ENCODE measurements at places on chromosomes 2 and 18.

DNA sequence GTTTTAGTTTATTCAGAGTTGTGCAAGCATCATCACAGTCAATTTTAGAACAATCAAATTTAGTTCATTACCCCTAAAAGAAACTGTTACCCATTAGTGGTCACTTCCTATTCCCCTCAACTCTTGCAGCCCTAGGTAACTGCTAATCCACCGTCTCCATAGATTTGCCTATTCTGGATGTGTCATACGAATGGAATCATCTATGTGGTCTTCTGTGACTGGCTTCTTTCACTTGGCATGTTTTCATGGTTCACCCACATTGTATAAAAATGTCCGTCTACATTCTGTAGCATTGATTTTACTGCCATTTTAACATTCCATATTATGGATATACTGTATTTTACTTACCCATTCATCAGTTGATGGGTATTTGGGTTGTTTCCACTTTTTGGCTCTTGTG is 5.3 kb upstream of the CEP68 start:
- no peak for DNase-seq

DNA sequence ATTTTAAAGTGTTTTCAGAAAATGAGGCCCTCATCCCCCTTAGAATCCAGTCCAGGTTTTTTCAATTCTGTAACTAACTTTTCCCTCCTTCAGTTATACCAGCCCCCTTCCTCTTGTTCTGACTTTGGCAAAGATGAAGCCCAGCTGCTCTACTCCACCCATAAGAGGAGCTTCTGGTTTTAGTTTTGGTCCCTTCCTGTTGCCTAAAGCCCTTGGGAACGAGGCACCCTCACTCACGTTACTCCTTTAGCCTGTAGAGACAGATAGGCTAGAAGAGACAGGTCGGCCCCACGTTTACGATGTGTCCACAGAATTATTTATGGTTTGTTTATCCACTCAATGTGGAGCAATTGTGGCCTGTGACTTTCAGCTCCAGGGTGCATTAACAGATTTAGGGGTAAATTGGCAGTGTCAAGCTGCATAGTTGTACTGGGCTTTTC is 454.2 kb upstream of the TNP1 start:
- DNase-seq = no peak

DNA sequence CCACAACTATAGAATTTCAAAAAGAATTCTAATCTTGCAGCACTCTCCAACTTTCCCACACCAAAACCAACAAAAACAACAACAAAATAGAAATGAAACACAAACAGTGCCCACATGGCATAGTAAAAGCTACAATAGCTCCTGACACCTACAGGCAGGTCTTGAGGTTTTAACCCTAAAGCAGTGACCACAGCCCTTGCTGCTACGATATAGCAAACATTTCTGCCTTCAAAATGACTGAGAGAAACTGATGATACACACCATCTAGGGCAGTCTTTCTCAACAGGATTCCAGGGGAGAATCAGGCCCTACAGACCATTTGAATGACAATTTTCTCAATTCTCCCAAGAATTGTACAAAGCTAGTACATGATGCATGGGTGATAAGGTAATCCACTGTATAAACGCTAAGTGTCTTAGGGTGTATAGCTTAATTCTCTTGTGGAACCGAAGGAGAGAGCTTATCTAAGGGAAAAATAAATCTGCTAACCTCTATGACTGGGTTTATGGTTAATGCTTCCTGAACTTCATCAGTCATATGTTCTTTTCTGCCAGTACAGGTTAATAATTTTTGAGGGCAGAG is 46.5 kb downstream of the TRAK2 start:
- no peak for DNase-seq

DNA sequence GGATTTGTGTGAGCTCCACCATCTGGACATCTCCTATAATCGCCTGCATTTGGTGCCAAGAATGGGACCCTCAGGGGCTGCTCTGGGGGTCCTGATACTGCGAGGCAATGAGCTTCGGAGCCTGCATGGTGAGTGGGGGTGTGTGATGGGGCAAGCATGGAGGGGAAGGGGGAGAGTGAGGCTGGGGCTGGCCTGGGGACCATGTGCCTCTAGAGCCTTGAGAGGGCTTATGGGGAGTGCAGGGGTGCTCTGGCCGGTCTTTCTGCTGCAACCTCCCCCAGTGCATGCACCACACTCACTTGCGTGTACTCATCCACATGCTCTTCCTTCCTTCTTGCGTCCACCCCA is 7.9 kb downstream of the STK11IP start:
- no peak for DNase-seq

DNA sequence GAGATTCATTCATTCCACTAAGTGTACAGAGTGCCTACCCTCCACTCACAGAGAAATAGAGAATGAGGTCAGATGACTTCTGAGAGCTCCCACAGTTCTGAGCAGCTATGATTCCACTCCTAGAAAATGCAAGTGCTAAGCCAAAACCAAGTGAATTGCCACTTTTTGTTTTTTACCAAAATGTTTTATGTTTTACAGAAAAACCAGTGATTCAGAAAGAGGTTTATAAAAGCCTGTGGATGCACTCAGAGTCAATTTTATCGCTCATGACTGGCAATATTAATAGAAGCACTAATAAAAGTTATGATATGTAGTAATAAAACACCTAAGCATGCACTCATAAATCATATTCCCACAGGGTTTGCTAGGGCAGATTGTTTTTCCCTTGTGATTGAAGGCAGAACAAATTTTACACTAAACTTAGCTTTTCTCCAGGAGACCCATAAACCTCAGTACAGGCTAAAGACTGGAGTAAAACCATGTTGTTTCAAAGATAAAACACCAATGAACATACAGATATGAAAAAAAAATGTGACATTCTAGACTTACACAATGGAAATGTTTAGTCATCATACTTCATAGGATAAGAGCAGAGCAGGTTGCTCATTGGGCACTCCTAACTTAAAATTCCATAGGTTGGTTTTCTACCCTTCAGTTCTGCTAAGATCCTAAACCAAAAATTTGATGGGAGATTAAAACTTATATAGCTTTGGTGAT is 67.5 kb downstream of the PDK1 start:
- DNase-seq = no peak

GRCh38 chr18:43664487-43665008 is 387.3 kb upstream of the SYT4 start:
- DNase-seq = no peak

GRCh38 chr18:65725251-65726050 is 25.4 kb upstream of the CDH7 start:
- DNase-seq = peak; percentile 43

DNA sequence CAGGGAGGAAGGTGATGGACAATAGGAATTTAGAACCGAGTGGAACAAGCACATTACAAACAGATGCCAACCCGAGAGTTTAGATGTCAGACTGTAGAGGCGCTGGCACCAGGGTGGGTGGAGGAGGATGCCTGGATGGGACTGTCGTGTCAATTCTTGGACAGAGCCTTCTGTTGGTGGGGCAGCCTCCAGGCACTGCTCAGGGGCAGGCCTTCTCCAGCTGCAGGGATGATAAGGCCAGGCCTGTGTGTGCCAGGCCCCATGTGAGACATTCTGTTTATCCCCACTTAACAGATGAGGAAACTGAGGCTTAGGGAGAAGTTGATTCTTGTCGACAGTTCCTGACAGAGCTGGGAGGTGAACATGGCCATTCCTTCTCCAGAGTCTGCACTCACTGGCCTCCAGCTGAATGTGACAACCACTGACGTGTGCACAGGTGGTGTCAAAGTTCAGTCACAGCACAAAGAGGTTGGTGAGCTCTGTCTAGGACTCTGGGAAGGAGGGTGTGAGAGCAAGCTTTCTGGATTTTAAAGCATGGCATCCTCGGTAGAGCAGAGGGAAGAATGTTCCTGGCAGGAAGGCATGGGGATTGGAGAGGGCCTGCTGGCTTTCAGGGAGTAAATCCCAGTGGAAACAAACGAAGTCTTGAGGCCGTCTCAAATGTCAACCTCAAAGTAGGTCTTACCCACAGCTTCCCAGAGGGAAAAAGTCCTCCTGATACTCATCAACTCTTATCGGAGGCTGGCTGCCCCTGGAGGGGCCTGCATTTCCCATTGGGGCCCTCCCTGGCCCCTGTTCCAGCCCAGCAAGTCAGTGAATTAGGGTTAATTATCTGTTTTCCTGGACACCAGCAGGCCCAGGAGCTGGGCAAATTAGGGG is 52.4 kb downstream of the GLI2 start:
- DNase-seq = peak; percentile 11

DNA sequence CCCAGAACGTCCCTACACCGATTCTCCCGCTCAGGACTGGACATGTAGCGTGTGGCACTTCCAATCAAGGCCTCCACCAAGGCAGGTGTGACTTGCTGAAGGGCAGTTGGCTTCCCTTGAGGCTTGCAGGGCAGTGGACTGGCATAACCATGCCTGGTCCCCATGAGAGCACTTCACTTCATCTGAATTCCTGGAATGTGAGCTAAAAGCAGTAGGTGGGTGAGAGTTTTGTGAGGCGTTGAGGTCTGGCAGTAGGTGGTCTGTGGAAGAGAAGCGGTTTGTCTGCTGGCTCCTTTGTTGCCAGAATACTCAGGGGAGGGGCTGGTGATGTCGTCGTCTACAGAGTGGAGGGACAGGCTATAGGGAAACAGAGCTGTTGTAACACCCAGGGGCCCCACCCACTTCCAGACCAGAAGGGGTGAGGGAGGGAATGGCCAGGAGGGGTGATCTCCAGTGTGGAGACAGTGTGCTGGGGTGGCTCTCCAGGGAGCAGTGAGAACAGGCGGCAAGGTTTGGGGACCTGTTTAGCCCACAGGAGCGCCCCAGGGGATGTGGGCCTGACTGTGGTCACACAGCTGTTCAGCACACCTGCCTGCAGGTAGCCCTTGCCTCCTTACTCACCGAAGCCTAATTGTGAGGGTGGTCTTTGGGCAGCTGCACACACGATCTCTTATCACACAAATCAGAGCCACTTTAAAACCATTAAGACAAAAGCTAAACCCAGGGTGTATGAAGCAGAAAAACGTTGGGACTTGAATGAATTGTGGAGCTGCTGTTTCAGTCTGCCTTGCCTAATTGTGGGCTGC is 21.5 kb upstream of the ALKAL2 start:
- no peak for DNase-seq

- no peak for DNase-seq
Observed at GRCh38 chr2:146437712-146438111, 1407.1 kb upstream of the ACVR2A start.

DNA sequence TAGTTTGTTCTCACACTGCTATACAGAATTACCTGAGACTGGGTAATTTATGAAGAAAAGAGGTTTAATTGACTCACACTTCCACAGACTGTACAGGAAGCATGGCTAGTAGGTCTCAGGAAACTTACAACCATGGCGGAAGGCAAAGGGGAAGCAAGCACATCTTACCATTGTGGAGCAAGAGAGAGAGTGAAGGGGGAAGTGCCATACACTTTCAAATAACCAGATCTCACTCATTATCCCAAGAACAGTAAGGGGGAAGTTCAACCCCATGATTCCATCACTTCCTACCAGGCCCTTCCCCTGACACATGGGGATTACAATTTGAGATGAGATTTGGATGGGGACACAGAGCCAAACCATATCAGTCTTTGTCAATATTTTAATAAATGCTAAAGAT is 5.0 kb upstream of the CRYGB start:
- no peak for DNase-seq

DNA sequence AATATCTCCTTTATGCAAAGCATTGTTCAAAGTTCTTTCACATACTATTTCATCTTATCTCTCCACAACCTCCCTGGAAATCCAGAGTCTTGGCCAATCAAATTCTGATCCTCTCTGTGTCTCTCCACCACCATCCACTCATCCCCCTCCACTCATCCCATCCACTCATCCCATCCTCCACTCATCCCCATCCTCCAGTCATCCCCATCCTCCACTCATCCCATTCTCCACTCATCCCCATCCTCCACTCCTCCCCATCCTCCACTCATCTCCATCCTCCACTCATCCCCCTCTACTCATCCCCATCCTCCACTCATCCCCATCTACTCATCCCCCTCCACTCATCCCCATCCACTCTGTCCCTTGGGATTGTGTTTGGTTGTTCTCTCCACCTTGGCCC is 101.1 kb downstream of the BCL2 start:
- DNase-seq = no peak

DNA sequence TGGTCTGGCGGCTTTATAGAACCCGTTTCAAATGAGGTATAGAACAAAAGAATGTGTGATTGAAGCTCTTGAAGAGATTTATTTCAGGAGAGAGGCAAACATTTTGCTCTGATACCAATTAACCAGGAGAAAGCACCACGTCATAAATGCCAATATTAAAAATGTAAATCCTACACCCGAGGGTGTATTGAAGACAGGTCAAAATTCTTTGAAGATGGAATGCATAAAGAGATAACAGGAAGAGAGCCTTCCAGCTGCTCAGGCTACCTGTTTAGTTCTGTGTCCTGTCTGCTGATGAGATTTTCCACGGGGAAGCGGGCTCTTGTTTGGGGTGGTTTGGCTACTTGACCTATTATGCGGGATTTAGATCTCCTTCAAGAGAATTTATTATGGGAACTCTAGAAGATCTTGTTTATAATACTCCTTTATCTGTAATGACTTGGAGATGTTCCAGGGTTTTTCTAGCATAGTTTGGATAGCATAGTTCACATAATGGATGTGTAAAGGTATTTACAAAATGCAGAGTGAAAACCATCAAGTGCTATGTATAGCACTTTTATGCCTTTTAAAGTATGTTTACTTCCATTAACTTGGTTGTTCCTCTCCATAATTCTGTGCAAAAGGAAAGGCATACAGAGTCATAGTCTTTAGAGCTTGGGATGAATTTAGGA is 204.5 kb upstream of the SPRED2 start:
- DNase-seq = no peak

GRCh38 chr18:40855661-40856060 is 1099.4 kb upstream of the PIK3C3 start:
- DNase-seq = no peak

GRCh38 chr2:187842978-187843847 is 289.0 kb upstream of the TFPI start:
- no peak for DNase-seq

DNA sequence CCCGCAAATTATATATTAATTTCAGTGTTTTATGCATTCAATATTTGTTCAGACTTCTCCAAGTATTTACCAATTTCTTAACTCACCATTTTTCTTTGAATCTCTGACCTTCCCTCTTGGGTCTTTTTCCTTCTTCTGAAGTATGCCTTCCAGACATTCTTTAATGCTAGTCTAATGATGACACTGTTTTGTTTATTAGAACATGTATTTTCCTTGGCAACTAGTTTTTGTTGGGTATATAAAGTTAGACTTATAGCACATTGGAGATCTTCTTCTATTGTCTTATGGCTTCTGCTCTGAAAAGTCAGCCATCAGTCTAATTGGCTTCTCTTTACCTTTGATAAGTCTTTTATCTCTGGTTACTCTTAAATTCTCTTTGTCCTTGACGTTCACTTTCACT is 423.2 kb upstream of the NRP2 start:
- DNase-seq = no peak

DNA sequence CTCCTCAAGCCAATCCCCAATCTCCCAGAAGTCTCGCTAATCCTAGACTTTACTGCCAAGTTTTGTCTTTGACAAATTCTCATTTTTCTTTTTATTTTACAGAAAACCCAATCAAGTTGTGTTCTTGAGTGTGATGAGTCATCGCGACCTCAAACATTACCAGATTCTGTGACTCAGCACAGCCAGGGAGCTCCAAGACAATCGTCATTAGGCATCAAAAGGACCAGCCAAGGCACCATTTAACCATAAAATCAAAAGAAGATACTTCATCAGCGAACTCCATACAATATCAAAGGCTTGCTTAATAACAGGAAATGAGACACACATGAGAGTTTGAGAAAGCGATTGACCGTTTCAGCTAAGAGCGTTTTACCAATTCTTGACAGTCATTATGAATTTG is 146.2 kb upstream of the AGAP1 start:
- no peak for DNase-seq

- no peak for DNase-seq
Observed at GRCh38 chr2:208142925-208143799, 2.8 kb downstream of the CRYGB start.

GRCh38 chr2:201235860-201236811 is 24.2 kb upstream of the CASP8 start:
- peak; percentile 24 for DNase-seq

Data from NCI-H2107 (cell line).